ENCODE measurements at places on chromosomes 3 and 15.

- DNase-seq: no peak
These were observed 70.0 kb upstream of the LRRN1 start for GRCh38 chr3:3729261-3729660.

DNA sequence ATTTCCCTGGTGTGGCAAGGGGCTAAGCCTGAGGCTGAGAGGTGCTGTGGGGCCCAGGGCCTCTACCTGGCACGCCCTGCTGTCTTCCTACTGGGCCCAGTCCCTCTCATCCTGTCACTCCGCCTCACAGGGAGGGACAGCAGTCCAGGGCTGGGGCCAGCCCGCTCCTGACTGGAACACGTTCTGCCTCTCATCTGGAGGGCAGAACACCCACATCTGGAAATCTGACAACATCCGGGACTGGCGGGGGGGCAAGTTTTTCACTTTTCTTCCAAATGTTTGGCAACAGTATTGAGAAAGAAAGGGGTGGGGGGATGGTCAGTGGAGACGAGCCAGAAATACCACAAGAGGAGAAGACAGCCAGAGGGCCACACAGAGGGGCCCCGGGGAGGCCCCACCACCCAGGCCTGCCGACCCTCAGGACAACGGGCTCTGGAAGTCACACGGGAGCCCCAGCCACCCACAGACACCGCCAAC is 1.8 kb upstream of the MYL3 start:
- no peak for DNase-seq

DNA sequence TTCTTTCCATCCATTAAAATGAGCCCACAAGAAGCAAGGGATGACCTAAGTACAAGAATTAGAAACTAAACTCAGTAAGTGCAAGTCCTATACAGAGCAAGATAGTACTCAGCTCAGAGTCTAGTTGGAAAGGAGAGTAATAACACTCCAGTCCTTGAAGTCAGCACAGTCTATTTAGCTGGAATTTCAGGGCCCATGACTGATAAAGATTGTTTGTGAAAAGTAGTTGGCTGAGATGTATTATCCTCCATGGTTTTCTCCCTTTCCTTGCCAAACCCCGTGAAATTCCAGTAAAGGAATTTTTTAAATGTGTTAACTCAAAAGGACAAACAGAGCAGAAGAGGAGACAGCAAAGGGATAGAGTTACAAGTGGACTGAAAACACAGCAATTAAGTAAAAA is 127.2 kb upstream of the STT3B start:
- DNase-seq: no peak

GRCh38 chr3:11724615-11725339 is 81.1 kb upstream of the VGLL4 start:
- no peak for DNase-seq

DNA sequence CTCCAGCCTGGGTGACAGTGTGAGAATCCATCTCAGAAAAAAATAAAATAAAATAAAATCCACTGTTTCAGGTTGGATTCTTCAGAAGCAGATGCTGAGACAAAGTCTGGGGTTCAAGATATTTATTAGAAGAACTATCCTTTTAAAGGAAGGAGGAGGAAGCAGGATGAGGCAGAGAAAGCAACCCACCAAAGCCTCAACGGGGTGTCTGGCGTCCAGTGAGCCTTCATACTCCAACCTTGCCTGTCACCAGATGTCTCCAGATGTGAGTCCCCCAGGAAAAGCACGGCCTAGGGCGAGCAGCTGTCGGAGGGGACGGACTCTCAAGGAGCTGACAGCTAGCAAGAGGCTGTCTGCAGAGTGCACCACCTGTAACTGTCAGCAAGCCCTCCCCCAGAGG is 37.3 kb downstream of the MB21D2 start:
- DNase-seq: no peak
